Vein endothelial cell (primary cell): ENCODE measurements at places on chromosomes 11 and 22. TPM values are rescaled to one million over a fixed set of nuclear protein-coding genes. Genes with fewer than 3 reads are reported as not detected.

OR8G5 gene
- not detected in 2 replicates for total RNA-seq

MUC2 gene
- not detected in 2 replicates for total RNA-seq

STK33 gene
- 0.98 and 1.3 TPM in 2 replicates for total RNA-seq

ARHGAP20 gene
- total RNA-seq = 0.98 and 2.7 TPM in 2 replicates
